ENCODE measurements at places on chromosomes 12 and 14.

DNA sequence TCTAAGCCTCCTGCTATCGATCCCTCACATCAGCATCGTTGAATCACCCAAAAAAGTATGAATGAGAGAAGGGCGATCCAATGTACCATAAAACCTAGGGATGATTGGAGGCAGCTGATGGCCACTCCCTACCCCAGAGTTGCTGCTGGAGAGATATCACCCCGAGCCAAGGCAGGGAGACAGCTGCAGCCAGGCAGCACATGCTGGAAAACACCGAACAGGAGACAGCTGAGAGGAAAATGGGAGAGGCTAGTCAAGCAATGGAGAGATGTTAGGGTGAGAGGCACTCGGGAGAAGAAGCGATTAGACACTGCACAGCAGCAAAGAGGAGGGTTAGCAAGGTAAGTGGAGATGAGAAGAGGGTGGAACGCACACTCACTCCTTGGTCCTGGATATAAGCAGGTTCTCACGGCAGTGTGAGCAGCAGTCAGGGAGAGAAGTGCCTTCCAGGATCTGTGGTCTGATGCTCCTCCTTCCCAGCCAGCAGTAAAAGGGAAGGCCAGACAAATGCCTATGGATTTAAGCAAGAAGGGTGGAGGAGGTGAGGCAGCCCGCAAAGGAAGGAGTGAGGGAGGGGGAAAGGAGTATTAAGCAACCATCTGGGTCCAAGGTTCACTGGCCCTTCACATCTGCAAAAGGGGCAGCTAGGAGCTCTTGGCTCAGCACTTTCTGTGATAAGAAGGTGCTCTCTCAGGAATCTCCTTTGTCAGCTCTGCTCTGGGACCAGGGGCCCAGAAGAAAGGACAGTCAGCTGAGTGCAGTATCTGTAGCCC, at the start of gene SLC7A7:
TSS of gene SLC7A7 (minus strand) at position 495 of the 773 bp plus-strand sequence. CDS start 2,037 bp downstream, outside the sequence.
- no peak for DNase-seq

GRCh38 chr12:47577206-47577989, 128.4 kb downstream of the RPAP3 start:
- no peak for DNase-seq

GRCh38 chr12:93578221-93578620, 5.7 kb downstream of the SOCS2 start:
- DNase-seq = no peak

DNA sequence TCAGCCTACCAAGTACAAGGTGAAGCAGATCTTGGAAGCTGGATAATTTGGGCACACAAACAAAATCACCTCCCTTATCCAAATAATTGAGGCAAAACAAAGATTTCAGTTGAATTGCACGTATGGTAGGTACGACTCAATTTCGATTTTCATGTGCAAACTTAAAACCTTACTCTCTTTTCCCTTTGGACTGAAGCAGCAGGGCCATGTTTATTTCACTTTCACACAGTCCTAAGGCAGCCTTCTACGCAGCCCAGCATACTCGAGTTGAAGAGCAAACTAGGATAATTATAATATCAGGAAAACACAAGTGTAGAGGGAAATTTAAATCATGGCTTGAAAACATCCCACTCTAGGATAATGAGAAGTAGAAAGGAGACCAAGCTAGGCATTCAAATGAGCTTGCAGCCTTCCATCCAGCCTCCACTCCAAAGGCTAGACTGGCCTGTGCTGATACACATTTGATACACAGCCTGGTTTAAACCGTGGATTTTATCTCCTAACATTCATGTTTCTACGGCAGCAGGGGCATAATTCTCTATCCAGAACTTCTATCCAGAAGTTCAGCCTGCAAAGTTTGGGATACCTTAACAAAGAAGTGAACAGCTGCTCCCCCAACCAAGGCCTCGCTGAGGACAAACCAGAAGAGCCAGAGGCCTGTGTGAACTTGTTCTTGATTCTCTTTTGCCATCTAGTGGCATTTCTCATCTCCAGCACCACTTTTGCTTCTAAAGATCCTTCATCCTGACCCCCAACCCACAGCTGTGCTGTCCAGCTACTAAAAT, 2.4 kb upstream of the RNASE7 start:
- no peak for DNase-seq

GRCh38 chr12:92403210-92404175, 257.8 kb upstream of the BTG1 start:
- DNase-seq = no peak

- no peak for DNase-seq
Measured at GRCh38 chr14:105212541-105213300, 31.6 kb upstream of the NUDT14 start.

GRCh38 chr12:118357257-118358007, 15.3 kb downstream of the TAOK3 start:
- no peak for DNase-seq

DNA sequence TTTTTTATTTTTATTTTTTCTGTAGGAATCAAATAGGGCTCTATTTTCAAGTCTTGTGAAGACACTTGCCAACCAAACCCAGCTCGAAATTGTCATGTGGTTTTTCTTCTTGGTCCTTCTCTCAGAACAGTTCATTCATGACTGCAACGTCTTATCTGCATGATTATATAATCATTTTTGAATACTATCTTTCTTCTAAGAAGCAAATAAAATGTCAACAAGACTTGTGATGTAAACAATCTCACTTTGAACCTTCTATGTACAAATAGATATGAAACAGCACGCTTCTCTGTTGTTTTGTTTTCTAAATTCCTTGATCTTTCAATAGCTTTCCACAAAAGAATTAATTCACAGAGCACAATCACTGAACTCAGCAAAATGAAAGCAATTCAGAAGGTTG, 320.7 kb downstream of the SOX5 start:
- DNase-seq = no peak

- DNase-seq = no peak
Measured at GRCh38 chr12:65853489-65854157, 29.3 kb downstream of the HMGA2 start.

DNA sequence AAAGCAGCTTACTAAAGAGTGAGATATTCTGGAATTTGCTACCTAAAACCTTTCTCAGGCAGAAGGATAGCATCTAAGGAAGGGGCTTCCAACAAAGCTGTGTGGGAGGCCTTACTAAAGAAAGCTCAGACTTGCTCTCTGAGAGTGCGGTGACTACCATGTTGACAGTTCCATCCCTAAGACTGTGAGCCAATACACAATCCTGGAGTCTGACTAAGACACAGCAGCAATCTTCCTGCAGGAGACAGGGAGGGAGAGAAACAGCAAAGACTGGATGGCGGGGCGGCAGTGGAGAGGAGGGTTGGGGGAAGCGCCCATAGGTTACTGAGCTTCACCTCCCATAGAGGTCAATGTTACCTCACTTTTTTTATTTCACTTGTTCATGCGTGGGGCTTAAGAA, 70.9 kb downstream of the KITLG start:
- no peak for DNase-seq

GRCh38 chr14:70171726-70172125, 17.0 kb downstream of the SLC8A3 start:
- no peak for DNase-seq

GRCh38 chr12:6263931-6264330, 46.6 kb upstream of the PLEKHG6 start:
- DNase-seq = no peak

GRCh38 chr14:100426314-100426713, 103.2 kb downstream of the SLC25A47 start:
- DNase-seq = no peak

DNA sequence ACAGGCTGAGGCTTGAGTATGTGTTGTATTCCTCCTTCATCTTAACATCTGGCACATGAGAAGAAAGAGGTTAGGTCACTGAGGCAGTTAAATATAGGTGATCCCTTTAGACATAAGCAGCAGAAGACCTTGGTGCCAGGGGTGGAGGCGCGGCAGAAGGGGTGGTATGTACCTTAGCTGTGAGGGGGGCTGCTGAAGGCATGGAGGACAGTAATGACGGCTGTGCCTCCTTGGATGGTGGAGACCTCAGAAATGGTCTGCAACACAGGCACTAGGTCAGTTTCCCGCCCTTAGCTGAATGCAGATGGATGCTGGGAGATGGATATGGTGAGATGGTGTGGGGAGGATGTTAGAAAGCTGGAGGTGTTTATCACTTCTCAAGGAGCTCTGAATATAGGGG, 1.5 kb upstream of the PNMA1 start:
- DNase-seq = no peak

DNA sequence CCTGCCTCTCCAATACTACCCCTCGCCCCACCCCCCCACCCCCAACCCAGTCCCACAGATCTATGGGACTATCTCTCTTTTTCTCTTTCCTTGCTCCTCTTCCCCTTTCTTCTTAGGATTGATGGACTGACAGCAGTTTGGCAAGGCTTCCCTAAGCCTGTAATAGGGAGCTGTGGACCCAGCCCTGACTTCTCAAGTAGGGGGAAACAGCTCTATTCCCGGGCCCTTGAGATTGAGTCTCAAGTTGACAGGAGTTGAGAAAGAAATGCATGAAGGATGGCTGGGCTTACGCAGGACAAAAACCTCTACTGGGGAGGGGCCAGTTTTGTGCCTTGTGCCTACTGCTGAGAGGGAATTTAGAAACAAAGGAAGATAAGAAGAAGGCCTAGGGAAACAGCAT, 60.4 kb downstream of the SMUG1 start:
- no peak for DNase-seq

- DNase-seq = no peak
Measured at GRCh38 chr12:53676656-53677015, 753 bp upstream of the ATP5MC2 start.

DNA sequence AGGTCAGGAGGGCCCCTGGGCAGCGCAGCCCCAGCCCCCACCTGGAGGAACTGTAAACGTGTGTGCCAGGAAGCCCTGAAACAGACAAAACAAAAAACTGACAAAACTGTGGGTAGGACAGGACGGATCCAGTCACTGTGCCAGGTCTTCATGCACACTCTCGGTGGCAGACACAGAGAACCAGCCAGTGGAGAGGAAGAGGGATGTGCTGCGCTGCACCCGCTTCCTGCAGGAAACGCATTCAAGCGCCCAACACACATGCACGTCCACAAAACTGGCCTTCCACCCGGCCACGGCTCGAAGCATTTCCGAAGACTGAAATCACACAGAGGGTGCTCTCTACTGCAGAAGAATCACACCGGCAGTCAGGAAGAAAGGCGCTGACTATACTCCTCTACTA, 16.9 kb downstream of the BRF1 start:
- no peak for DNase-seq

GRCh38 chr14:90382491-90383125, 14.2 kb upstream of the CALM1 start:
- no peak for DNase-seq

GRCh38 chr14:35875296-35875695, 49.2 kb downstream of the BRMS1L start:
- DNase-seq = no peak

DNA sequence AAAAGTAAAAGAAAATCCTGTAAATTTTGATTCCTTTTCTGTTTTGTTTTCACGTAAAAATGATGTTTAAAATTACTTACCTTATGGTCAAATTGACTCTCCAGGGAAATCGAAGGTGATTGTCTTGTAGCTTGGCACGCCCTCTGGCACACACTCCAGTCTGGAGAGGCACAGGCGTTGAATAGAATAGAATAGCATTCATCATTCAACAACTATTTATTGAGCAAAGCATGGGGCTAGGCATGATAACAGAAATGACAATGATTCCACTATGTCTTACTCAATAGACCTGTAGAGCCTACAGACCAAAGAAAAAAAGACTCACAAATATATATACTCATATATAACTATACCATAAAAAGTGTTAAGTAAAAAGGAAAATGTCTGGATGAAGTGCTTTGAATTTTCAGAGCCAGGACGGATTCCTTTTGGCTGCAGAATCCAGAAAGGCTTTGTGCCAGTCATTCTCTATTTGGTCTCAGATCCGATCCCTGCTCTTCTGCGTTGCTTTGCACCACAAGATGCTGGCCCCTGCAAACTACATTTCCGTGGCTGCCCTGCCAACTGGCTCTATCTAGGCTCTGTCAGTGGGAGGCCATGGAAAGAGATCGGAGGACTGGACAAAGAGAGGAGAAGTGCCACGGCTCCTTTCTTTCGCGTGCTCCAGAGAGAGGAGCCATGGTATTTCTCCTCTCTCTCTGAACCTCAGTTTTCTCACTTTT, 231.8 kb downstream of the CRADD start:
- no peak for DNase-seq

DNA sequence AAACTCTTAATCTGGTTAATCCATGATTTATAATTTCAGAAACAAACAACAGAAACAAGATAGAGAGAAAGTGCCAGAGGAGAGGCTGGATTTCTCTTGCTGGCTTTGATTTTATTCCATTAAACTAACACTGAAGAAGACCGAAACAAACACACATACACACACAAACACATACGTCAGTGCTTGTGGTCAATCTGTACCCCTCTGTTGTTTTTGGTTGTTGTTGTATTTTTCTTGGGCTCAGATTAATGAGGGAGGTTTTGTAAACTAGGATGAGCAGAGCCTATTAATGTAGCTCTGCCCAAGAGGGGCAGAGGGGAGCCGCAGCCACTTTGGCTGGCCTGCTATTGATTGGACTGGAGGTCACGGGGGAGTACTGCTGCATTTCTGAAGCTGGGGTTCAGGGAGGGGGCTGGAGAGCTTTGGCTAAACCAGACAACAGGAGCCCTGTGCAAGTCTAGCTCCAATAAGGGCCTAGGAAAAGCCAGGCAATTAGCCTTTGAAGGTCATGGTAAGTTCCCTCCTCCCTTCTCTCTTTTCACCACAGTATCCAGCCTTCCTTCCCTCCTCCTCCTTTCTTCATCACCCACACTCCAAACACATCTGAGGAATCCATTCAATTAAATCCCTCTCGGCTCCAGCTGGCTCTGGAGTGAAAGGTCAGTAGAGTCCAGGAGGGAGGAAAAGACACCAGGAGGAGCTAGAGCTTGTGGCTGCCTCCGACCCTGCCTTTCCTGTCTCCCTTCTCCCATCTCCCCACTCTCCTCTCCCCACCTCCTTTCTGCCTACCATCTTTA, 344.1 kb upstream of the LMO3 start:
- DNase-seq = no peak

GRCh38 chr12:107406932-107407331, 278.7 kb upstream of the PWP1 start:
- no peak for DNase-seq

DNA sequence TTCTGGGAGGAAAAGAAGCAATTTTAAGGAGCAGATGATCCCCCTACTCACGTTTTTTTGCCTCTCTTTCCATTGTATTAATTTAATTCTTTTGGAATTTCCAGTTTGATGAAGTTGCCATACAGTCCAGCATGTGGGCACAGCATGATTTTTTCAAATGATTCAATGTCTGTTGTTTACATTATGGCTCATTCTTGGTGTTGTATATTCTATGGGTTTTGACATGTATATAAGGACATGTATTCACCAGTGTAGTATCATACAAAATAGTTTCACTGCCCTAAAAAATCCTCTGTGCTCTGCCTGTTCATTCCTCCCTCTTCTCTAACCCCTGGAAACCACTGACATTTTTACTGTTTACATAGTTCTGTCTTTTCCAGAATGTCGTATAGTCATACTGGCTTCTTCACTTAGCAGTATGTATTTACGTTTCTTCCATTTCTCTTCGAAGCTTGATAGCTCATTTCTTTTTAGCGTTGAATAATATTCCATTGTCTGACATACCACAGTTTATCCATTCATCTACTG, 13.3 kb upstream of the KLHDC2 start:
- no peak for DNase-seq

Measured in activated gamma-delta T cell (primary cell).